ENCODE measurements at places on chromosomes 5 and 9.

- DNase-seq, result peak; percentile 40
Measured at GRCh38 chr9:128298535-128299482, 22.7 kb downstream of the SWI5 start.

DNA sequence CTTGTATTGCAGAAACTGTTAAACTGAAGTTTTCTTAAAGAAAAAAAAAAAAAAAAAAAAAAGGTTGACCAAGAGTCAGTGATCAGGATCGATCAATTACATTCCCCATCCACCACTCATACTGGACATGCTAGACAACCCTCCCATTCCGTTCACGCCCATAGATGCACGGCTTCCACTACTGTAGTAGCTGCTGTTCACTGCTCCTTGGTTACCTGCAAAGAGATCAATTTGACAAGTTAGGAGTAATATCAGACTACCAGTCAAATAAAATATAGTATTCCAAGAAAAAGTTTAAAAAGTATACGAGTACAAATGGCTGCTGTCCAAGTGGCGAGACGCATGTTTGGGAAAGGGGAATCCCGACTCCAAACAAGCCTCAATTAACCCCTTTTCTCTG lies 8.7 kb downstream of the HNRNPH1 start:
- no peak for DNase-seq

GRCh38 chr5:133790898-133791297 lies 177.5 kb downstream of the C5orf15 start:
- no peak for DNase-seq

- no peak for DNase-seq
Measured at GRCh38 chr5:174305241-174305681, 259.8 kb downstream of the NSG2 start.

Measured in prostate gland (tissue), 2 donors.